ENCODE measurements at places on chromosomes 13 and 19.

DNA sequence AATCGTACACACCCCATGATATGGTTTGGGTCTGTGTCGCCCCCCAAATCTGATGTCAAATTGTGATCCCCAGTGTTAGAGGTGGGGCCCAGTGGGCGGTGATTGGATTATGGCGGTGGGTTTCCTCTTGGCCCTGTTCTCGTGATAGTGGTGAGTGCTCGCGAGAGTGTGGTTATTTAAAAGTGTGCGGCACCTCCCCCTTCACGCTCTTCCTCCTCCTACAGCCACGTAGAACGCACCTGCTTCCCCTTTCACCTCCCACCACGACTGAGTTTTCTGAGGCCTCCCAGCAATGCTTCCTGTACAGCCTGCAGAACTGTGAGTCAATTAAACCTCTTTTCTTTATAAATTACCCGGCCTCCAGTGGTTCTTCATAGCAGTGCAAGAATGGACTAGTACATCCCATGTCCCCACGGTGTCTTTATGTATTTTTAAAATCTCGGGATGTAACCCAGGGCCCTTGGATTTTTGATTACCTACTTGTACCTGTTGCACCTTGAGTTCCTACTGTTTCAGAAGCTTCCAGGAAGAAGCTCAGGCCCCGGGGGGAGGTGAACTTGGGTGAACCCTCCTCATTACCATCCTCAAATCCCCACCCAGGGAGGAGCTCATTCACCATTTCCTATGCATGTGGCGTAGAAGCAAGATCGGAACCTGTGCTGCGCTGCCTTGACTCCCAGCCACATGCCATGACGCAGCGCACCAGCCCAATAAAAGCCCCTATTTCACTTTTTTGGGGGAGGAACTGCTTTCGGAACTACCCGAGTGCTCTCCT, 52.4 kb downstream of the TEX29 start:
- DNase-seq: no peak

DNA sequence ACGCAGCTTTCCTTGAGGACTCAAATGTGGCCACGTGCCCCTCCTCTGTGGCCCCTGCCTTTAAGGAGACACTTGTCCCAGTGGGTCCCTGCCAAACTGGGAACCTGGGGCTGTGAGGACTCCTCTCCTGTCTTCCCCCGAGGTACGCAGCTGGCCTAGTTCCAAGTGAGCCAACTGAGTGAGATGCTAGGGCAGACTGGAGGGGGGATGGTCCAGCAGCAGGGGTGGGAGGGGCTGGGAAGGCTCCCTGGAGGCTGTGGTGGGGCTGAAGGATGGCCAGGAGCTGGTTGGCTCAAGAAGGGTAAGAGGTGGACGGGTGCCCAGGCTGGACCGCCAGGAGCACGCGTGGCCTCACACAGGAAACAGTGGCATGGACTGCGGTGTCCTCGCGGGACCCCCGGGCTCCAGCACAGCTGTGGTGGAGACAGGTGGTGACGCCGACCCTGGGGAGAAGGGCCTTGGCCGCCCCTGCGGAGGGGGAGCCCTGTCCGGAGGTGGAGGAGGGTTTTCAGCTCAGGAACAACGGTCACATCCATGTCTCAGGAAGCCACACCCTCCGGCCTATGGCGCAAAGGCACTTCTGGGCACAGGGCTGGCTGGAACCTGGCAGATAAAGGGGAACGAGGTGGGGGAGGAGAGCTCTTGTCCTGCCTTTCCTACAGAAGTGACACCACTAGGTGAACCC, 45.8 kb downstream of the MLLT1 start:
- no peak for DNase-seq

DNA sequence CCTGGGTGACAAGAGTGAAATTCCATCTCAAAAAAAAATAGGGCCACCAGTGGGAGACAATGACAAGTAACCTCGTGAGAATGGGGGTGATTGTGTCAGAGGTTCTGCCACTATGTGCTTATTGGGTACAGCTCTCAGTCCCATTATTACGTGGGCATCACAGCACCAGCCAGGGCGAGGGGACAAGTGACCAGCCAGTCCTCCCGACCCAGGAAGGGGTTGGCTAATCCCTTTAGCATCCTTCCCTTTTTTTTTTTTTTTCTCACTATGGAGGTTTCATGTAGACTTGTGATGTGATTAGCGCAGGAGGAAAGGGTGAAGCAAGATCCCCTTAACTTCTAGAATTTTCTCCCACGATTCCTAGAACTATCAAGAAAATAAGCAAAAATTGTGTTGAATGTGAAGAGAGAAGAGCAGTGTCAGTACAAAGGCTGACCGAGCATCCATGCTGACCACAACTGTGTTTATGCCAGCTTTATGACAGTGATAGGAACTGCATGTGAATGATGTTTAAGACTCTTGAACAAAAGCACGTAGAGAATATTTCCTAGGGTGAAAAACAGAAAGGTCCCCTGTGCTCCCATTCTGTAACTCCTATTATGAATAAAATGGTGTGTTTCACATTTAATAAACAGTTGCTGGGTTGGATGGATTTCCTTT, 50.0 kb downstream of the ALOX5AP start:
- no peak for DNase-seq

- DNase-seq: no peak
These were observed 44.0 kb downstream of the SUGP2 start for GRCh38 chr19:18989316-18989715.

- DNase-seq: no peak
These were observed 9.2 kb downstream of the CCDC8 start for GRCh38 chr19:46404055-46404752.

- DNase-seq: no peak
These were observed 368.2 kb downstream of the COG6 start for GRCh38 chr13:40023595-40024203.

DNA sequence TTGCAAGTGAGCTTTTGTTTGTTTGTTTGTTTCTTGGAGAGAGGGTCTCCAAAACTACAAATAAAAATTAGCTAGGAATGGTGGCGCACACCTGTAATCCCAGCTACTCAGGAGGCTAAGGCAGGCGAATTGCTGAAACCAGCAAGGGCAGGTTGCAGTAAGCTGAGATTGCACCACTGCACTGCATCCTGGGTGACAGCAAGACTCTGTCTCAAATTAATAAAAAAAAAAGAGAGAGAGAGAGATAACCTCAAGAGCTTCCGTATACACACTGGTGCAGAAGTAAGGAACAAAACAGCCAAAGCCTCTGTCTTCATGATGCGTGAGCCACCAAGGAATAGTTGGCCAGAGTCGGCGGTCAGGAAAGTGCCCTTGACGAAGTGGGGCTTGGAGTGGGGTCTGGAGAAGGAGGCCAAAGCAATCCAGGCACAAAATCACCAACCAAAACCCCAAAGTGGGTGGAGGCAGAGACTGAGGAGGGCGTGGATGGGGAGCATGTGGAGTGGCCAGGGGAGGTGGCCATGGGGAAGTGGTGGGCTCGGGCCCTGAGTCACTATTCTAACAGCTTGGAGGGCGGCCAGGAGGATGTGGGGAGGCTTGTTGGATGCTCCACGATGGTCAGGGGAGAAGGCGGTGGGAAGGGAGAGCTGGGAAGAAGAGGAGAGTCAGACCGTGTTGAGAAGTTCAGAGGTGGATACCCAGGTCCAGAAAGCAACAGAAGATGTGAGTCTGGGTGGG, 21.2 kb upstream of the TOMM40 start:
- DNase-seq: no peak

GRCh38 chr19:46745521-46746280, at the start of gene FKRP:
FKRP (plus strand) TSS chr19:46746057; CDS start chr19:46755451, 9,394 bp downstream.
- DNase-seq: no peak

DNA sequence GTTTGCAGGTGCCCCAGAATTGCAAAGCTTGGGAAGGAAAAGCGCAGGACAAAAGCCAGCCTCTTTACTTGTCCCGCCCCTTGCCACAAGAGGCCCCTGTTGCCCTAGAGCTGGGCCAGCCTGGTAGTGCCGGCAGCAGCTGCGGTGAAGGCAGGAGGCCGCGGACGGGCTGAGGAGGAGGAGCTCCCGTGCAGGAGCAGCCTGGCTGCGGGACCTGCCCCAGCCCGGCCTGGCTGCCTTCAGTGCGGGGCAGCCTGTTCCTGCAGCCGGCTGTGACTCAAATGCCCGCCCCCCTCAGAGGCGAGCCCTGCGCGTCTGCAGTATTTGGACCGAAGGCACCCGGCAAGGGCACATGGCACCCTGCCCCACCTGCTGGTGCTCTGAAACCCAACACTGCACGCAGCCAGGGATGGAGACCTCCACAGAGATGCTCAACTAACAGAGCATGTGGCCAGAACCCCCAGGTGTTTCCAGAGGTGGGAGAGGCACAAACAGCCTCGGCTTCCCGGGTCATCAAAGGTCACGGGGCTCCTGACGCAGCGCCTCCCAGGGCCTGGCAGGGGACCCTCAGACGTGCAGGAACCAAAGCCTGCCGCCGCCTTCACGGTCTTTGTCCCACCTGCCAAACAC, 29.7 kb downstream of the NAXD start:
- peak; percentile 65 for DNase-seq

- no peak for DNase-seq
These were observed at the start of gene ZNF723 for GRCh38 chr19:22832031-22832762. ZNF723 (plus strand) TSS chr19:22832291; CDS start chr19:22832380, 89 bp downstream.

DNA sequence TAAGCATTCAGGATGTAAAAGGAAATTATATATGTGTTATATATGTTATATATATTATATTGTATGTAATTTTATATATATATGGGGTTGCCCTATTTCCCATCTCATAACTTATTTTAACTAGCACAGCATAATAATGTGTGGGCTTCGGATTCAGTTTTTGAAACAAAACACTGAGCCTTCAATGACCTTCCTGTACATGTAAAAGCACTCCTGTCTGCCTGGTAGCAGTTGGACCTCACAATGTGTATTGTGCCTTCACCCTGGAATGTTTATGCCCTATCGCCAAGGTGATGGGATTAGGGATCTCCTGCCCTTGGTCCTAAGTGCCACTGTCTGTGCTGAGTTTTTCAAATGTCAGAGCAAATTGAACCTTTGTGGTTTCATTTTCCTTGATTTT, 968.8 kb downstream of the TUBA3C start:
- DNase-seq: no peak

GRCh38 chr13:30065181-30065580, 214.8 kb upstream of the UBL3 start:
- no peak for DNase-seq

DNA sequence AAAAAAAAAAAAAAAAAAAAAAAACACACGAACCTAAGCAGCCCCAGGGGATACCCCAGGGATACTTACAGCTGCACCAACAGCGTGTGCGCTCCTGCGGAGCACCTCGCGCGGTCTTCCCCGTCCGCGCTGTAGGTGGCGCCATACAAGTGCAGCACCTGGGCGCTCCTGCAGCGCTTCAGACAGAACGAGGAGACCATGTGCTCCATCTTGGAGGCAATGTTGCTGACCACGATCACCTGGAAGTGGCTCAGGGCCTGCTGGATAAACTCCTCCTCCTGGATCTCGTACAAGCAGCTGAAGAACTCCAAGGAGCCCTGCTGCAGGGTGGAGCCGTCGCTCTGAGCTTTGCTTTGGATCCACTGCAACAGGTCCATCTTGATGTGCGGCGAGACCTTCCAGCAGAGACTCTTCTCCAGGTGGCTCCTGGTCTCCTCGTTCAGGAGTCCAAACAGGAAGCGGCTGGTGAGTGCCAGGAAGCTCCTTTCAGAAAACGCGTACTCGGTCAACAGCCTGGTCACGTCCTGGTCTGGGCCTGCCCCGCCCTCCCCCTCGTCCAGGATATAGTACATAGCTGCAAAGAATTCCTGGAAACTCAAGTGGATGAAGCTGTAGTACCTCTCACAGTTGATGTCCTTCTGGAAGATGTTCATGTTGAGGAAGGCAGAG, 14.5 kb downstream of the NLRP12 start:
- no peak for DNase-seq

DNA sequence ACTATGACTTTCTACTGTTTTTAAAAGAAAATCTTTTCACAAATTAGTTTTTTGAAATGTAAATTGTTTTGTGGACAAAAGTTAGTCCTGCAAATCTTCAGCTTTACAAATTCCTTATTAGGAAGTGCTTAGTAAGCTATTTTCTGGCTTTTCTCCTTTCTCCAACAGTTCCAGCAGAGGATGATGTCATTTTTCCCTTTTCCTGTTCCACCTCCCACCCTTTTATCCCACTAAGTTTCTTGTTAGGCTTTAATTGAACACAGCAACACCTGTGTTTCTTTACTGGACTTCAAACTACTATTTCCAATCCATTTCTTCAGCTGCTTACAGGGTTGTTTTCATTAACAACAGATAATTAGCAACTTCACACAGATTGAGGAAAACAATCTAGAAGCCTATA, 389.2 kb downstream of the NDFIP2 start:
- DNase-seq: no peak

DNA sequence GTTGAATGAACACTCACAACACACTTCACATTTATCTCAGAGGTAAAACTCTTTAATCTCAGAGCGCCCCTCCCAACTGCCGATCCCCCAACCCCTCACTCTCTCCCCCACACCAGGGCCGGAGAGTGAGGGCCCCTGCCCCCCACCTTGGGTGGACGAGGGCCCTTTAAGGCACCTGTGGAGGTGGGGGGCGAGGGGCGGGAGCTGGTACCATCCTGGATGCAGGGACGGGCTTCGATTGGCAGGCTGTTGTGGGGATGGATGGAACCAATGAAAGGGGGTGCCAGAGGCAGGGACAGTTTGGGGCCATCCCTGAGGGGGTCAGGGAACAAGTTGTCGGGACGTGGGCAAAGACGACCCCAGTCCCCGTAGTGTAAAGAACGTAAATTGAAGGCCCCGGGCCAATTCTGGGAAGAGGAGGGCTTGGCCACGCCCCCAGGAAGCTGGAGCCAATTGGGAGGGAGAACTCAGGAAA, 1.7 kb upstream of the PNKP start:
- DNase-seq: no peak

DNA sequence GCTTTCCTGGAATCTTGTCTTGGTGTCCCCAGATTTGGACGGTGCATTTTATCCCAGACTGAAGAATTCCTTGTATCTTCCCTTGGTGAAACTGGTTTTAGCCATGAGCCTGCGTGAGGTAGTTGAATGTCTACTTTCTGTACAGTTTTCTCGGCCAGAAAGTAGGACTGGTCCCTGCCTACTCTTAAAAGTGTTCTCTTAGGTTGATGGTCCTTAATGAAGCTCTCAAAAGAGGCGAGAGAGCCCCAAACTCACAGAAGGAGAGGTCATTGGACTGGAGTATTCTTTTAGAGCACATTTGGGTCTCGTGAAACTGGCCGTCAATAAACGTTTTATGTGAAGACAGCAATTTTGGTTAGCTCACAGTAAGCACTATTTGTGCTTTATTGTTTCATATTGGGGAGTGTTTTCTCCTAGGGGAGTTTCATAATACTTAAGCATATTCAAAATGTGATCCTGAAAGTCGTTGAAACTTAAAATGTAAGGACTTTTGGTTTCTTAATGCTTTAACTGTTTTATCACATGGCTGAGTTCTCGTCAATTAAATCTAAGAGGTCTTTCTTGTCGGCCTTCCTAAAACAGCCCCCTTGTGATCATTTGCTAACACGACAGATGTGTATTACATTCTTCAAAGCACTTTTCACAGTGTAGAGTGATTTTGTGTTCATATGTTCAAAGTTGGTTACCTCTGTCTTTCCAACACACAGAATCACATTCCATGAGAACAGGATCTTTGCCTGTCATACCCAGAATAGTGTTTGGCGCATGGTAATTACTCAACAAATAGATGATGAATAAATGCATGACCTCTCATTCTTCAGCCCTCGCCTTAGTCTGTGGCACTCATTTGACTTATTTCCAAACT, 889 bp downstream of the GTF2F2 start:
- DNase-seq: no peak
